ENCODE measurements at places on chromosomes 5 and 9.

GRCh38 chr5:1216211-1216917 lies 8.8 kb upstream of the SLC6A18 start:
- DNase-seq: no peak

- DNase-seq: no peak
Measured at GRCh38 chr5:64077589-64077988, 88.1 kb upstream of the RNF180 start.

- DNase-seq: peak; percentile 47
Measured at GRCh38 chr9:69857131-69857530, 36.5 kb downstream of the CFAP95 start.

- DNase-seq: no peak
Measured at GRCh38 chr5:39024005-39024404, 50.2 kb downstream of the RICTOR start.

DNA sequence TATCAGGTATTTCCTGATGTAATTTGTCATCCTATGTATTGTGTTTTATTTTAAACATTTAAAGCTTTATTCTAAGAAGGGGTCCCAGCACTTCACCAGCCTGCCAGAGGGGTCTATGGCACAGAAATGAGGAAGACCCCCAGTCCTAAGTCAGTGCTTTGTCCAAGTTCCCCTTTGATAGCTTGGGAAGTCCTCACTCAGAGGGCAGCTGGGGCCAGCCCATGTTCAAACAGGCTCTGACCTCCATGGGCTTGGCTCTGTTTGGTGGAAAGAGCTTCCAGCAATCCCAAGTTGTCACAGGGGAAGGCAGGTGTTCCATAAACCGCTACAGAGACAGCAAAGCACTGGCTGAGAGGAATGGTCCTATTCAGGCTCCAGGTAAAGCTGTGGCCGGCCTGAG lies 26.6 kb upstream of the AKNA start:
- DNase-seq: no peak

DNA sequence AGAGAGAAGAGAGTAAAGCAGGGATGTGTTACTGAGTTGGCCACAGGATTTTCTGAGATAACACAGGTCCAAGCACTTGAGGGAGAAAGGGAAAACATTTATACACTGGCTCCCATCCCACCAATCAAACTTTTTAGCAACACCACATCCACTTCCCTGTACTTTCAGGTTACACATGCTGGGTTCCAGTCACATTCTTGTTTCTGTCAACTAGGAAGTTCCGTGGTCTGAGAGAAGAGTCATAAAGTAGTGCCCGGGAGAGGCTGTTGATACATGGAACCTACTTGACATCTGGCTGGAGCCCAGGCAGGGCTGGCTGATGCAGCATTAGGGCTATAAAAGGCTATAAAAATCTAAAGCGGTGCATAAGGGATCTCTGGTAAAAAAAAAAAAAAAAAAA lies 473.9 kb upstream of the COX7C start:
- no peak for DNase-seq

DNA sequence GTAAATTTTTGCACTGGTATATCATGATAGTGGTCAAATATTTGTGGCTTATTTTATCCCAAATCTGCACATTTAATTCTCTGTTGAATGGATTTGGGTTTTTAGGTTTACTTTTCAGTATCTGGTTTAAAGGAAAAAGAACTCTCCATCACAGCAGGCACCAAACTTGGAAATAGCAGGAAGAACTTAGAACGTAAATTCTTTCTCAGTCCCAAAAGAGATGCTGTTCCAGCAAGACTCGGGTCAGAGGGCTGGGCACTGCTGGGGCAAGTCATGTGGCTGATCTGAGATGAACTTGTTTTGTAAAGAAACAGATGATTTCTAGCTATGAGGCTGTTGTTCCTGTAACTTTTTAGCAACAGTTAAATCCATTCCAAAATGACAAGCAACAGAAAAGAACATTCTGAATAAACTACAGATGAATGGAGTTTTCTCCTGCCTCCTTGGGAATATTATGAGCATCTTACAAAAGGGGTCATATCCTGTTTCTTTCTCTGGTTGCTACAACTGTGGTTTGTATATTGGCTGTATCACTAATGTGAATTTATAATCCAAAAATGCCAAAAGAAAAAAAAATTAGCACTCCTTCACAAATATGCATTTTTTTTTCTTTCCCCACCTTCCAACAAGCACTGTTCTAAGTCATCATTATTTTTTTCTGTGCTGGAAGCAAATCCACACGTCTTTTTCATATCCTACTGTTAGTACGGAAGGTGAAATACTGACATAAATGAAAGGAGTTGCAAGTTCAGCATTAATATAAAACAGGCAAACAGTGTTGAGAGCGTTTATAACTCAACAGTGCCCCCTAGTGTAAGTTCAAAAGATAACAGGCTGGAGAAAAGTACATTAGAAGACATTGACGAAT lies 31.1 kb downstream of the OR2K2 start:
- no peak for DNase-seq

GRCh38 chr9:118170032-118170955 lies 466.1 kb downstream of the TLR4 start:
- peak; percentile 3 for DNase-seq

DNA sequence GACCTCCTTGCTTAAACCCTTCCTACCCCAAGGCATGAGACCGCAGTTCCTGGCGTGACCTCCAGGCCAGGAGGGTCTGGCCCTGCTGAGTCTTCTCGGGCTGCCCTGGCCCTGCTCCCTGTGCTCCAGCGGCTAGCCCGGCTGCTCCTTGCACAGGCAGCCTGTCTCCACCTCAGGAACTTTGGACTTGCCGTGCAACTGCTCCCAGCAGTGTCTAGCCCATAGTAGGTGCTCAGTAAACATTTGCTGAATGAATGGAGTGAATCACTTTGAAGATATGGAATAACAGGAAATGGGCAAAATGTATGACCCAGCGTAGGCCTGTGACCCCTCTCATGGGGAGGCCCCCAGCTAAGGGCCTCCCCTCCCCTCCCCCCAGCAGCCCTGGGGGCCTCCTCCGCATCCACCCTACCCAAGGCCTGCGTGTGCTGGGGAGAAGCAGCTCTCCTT lies 127.1 kb downstream of the ZNF354C start:
- DNase-seq: no peak

GRCh38 chr5:157857816-157858526 lies 974 bp downstream of the CLINT1 start:
- DNase-seq: no peak

GRCh38 chr9:4228606-4229005 lies 71.3 kb downstream of the GLIS3 start:
- DNase-seq: no peak

- DNase-seq: no peak
Measured at GRCh38 chr5:158152136-158152535, 293.2 kb upstream of the CLINT1 start.

GRCh38 chr5:10935536-10935935 lies 174.5 kb upstream of the DAP start:
- no peak for DNase-seq

GRCh38 chr5:159935946-159936345 lies 19.7 kb downstream of the ADRA1B start:
- no peak for DNase-seq

DNA sequence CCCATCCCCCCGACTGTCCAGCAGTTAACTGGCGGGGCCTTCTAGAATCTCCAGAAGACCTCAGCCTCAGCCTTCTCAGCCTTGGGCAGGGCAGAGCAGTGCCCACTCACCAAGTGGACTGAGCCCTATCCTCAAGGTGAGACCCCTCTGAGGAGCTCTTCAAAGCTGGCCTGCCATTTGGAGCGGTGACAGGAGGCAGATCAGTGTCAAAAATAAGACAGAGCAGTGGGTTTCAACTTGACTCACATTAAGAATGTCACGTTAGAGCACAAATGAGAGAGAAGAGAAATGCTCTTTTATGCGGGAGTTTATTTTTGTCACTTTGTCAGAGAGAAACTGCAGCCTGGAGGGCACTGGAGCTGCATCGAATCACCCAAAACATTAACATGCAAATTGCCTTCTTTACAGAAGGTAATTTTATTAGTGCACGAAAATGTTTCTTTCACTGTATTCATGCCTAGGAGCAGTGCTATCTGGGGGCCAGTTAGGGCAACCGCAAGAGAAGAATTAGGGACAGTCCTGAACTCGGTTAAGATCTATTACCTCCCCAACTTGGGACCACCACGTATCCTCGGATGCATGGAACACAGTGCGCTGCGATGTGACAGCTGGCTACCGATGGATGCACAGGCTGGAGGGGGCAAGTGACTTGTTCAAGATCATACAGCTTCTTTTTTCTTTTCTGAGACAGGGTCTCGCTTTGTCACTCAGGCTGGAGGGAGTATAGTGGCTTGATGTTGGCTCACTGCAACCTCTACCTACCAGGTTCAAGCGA lies 188.5 kb downstream of the DAB2IP start:
- DNase-seq: no peak

DNA sequence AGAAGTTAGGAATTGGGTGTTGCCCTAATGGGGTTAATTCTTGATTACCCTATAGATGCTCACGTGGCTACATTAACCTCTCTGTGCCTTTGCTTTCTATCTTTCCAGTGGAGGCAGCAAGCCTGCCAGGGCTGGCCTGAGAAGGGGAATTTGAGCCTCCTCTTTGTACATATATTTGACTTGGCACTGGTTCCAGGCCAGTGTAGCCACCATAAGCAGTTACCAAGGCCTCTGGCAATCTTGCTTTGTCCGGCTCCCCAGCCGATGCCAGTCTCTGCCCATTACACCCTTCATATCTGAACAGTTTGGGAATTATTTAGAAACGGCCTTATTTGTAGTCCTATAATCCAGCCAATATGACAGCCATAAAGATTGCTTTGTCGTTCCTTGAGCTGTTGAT lies 58.6 kb upstream of the PPARGC1B start:
- DNase-seq: no peak

DNA sequence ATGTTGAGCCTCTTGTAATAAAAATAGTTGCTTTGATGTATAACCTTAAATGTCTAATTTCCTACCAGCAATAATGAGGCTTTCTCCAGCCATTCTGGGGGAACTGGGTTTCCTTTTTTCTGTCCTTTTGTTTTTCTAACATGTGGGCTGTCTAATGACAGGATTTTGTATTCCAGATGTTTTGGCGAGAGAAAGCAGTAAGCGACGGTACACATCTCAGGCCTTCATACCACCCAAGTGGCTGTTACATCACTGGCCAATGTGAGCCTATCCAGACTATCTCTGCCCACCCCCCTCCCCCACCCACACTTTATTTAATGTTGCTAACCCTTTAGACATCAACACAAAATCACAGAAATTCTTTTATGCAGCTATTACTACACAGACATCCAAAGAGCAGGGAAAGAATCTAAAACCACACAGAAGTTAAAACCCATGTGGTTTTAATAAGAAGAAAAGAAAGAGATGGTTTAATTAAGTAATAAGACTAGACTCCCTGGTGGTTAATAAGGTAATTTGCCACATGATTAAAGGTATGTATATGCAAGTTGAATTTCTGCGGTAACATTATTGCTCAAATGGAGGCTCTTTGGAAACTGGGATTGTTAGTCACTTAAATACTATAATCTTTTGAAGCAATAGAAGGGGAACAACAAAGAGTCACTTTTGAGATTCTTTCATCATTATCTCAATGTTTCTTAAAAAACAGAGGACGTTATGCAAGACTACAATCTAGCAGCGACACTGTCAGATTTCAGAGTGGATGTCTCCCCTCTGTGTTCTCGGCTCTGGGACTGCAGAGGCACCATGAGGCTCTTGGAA lies 365.1 kb downstream of the ENC1 start:
- DNase-seq: no peak

DNA sequence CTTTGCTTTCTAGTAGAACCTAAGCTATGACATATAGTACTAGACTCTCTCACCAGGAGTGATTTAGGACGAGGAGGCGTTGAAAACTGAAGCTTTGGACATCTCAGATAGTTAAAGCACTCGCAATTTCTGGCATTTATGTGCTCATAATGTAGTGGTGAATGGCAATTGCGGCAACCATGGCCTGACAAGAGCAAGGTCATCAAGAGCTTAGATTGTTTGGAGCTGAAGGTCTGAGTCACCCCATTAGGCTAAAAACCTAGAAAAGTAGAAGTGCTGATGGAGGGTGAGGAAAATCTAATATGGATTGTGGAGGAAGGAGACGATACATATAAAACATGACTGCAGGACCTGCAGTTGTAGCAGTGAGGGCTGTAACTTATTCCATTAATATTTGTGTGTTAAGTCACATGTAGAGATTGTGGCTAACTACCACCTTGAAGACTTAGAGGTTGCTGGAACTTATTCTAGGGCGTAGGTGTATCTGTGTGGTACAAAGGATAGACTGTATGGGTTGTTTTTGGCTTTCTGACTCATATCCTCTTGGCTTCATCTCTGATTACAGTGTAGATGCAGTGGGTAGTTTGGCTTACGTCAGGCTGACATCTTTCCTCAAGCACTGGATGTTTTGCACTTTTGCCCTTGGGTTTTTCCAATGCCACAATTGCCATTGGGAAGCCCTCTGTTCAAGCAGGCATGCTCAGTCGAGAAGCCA lies 138.9 kb upstream of the CDKN2B start:
- DNase-seq: peak; percentile 99

GRCh38 chr9:92610470-92611420 lies 59.2 kb downstream of the IPPK start:
- DNase-seq: no peak

DNA sequence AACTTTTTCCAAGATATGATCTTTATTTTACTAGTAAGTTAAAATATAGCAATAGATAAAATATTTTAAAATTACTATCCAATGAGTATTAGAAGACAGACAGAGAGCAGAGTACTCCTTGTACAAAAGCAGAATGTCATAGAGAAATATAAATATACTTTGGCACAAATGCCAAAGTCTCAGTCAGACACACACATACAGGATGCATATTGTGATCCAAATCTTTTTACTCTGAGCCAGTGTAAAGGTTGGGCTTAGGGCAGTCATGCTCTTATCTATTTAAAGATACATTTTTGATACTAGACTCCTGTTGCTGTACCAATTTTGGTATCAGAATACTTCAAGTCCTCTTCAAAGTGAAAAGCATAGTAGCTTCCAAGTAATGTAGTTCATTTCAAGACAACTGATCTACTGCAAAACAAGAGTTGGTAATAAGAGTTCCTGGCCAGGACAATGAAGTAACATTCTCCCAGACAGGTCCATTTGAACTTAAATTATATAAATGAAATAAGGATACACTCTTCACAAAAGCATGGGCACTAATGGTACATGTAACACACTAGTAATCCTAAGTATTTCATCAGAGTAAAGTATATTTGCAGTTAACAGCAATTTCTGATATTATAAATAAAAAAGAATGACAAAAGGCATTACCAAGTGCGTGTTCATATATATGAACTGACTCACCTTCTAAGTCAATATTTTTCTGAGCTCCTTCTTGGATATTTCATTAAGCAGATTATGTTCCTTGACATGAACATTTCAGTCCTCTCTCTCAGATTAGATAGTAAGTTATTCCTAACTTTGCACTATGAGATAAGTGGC lies 10.5 kb downstream of the PFDN1 start:
- DNase-seq: peak; percentile 32

DNA sequence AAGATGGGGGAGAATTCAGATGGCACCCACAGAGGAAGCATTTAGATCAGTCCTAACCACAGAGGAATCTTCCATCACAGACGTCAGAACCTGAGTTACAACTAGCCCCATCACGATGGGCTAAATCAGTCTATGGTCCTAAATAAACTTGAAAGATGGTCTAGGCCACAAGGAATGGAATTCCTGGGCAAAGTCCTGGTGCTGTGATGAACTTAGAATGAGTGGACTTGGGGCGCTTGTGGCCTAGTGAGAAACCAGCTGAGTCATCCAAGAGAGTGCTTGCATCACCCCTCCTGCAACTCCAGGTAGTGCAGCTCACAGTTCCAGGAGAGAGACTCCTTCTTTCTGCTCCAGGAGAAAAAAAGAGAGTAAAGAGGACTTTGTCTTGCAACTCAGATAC lies 722.9 kb upstream of the RGMB start:
- peak; percentile 5 for DNase-seq

GRCh38 chr9:131008909-131009618 lies at the start of gene LAMC3:
Gene LAMC3 (plus strand): TSS chr9:131009174. CDS start chr9:131009215, 41 bp downstream.
- DNase-seq: no peak

- DNase-seq: no peak
Measured at GRCh38 chr9:84297162-84297821, 43.3 kb downstream of the SLC28A3 start.
